D341Med (cell line): ENCODE measurements at places on chromosomes 12 and 14.

DNA sequence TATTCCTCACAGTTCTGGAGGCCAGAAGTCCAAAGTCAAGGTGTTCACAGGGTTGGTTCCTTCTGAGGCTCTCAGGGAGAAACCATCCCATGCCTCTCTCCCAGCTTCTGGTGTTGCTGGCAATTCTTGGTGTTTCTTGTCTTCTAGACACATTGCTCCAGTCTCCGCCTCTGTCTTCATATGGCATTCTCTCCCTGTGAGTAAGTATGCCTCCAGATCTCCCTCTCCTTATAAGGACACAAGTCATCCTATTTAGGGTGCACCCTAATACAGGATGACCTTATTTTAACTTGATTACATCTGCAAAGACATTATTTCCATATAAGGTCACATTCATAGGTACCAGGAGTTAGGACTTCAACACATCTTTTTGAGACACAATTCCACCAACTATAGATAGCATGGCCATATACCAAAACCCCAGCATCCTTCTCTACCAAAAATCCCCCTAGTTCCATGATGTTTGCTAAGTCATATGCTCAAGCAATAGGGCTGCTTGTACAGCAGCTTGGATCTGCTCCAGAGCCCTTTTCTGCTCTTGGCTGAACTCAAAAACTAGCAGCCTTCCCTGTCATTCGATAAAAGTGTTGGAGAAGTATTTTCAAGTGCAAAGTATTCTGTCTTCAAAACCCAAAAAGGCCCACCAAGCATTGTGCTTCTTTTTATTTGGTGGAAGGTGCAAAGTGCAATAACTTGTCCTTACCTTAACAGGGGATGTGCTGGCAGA, 79.2 kb upstream of the CMKLR1 start:
- no peak for DNase-seq

DNA sequence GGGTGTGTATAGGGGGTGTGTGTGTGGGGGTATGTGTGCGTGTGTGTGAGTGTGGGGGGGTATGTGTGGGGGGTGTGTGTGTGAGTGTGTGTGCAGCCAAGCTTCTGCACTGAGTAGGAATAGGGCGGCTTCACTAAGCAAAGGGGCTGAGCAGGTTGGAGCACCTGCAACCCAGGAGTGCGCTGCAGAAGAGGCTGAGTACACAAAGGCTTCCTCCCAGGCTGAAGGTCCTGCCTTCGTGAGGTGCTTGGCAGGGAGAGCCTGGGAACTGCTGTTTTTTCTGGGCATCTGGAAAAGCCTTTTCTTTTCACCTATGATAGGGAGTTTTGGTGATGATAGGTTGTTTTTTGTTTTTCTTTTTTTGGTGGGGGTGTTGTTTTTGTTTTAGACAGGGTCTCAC, 6.0 kb upstream of the NUDT14 start:
- DNase-seq: no peak

DNA sequence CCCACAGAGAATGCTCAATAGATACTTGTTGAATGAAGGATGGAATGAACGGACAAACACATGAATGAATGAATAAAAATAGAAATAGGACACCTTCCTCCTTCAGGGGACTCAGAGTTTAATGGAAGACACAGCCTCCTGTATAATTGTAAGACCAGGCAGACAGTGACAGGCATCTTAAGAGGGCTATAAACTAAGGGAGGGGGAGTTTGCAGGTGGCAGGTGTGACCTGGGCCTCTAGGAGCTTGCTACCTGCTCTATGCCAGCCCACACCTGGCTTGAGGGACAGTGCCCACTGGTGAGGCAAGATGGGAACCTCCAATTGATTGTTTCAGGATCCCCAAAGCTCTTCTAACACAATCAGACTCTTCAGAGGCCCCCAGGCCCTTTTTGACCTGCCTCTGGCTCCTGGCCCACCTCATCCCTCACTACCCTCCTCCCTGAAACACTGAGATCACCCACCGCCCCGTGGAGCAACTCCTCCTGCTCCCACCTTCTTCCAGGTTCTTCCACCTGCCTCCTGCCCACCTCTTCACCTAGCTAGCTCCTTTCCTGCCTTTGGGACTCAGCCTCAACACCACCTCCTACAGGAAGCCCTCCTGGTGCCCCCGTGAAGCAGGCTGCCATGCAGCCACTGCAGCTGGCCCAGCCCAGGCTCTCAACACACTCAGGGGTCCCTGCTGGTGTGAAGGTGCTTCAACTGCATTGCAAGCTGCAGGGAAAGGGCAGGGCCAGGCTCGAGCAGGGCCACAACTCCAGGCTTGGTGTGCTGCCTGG, 9.4 kb downstream of the SERPINA3 start:
- no peak for DNase-seq

- DNase-seq: no peak
Measured at GRCh38 chr14:104162495-104162894, 24.1 kb downstream of the KIF26A start.

DNA sequence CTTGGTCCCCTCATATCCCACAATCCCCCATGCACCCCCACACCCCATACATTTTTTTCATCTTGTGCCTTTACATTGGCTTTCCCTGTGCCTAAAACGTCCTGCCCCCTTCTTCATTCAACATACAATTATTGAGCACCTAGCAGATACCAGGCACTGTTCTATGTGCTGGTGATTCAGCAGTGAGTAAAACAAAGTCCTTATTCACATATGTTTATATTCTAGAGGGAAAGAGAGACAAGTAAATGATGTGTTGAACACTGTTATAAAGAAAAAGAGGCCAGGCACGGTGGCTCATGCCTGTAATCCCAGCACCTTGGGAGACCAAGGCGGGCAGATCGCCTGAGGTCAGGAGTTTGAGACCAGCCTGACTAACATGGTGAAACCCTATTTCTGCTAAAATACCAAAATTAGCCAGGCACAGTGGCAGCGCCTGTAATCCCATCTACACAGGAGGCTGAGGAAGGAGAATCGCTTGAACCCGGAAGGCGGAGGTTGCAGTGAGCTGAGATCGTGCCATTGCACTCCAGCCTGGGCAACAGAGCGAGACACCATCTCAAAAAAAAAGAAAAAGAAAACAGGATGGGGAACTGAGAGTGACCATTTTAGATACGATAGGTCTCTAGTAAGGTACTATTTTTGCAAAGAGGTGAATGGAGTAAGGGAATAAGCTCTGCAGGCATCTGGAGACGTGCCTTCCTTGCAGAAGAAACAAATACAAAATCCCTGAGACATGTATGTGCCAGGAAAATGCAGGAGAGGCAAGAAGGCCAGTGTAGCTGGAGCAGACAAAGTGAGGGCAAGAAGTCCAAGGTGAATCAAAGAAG, 12.2 kb downstream of the SLC7A7 start:
- DNase-seq: no peak

GRCh38 chr12:31478898-31479297, 112.0 kb downstream of the DENND5B start:
- DNase-seq: no peak

DNA sequence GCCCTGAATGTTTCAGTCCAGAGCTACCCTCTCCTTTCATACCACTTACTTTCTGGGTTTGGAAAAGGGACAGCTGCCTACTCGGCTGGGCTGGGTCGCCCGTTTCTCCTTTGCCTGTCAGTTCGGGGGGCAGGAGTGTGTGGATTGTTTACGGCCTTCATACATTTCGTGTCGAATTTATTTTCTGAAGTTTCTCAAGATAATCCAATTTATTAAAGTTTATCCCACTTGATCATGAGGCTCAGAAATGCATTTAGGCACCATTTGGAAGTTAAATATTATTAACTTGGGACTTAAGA, 608 bp downstream of the ZNF410 start:
- no peak for DNase-seq

GRCh38 chr12:9779209-9779608, 18.5 kb upstream of the CD69 start:
- no peak for DNase-seq

DNA sequence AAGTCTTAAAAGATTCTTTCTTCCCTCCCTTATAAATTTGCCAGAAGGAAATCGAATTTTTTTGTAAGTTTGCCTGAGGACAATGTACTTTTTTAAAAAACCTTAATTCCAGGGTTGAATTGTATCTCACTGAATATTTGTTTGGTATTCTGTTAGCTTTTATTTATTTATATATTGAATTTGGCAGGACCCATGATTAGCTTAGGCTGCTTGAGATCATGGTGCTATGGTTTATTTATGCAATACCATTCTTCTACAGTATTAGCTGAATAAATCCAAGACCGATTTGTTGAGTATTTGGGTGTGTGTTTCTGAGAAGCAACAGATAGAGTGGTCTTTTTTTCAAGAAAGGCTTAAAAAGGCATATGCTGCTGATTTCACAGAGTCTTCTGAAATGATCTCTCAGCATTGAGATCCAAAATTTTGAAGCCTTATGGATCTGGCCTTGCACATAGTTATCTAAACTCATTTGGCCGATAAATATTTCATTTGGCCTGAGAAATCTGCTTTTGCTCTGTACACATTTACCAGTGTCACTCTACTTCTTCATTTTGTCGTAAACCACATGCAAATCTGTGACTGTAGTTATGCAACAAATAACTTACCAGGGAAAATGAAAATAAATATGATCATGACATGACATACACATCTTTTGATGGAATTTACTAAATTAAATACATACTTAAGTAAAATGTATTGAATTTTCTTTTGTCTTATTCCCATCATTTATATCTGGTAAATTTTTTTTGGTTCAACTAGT, 265.8 kb upstream of the FLRT2 start:
- no peak for DNase-seq

- peak; percentile 94 for DNase-seq
Measured at GRCh38 chr14:94936401-94936892, 166.5 kb upstream of the GSC start.

DNA sequence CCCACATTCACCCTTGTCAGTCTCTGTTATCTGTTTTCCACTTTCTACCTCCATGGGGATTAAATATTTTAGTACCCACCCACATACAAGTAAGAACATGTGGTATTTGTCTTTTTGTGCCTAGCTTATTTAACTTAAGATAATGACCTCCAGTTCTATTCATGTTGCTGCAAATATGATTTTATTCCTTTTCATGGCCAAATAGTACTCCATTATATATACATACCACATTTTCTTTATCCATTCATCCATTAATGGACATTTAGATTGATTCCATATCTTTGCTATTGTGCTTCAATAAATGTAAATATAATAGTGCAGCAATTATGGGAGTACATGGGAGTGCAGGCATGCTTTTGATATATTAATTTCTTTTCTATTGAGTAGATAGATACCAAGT, 185.8 kb downstream of the RPAP3 start:
- DNase-seq: no peak
